ENCODE measurements at places on chromosomes 6 and 20.

GRCh38 chr6:165049362-165049761 lies 260.0 kb downstream of the C6orf118 start:
- H3K36me3 ChIP-seq, result no peaks in the 10 kb centered on the region
- H3K27ac ChIP-seq, result no peak overlapping the region
- no peak for DNase-seq
- H3K27me3 ChIP-seq, result peaks cover 4% of the 10 kb centered on the region
- H3K4me3 ChIP-seq, result no peak overlapping the region

DNA sequence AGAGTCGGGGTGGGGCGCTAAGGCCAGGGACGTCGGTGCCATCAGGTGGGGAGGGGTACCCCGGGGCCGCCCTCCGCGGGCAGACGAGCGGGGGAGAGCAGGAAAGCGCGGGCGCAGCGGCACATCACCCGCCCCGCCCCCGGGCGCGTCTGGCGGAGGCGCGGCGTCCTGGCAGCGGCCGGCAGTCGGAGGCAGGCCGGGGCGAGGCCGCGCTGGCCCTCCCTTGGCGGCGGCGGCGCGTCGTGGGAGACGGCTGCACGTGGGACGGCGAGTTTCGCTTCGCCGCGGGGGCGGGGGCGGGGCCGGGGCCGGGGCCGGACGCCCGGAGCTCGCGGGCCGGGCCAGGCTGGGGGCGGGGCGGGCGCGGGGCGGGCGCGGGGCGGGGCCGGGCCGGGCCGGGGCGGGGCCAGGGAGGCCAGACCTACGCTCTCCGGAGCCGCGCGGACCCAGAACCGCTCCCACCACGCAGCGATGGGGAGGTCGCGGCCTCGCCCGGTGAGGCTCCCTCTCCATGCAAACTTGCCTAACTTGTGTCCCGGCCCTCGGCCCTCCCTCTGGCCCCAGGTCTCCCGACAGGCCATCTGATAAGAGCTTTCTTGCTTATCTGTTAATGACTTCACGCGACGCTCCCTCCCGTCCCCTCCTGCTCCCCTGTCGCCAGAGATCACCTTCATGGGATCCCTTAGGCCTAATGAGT lies 12.5 kb downstream of the ITPR3 start:
- peak; percentile 71 for DNase-seq
- H3K36me3 ChIP-seq, result no peaks in the 10 kb centered on the region
- no peak overlapping the region for H3K27ac ChIP-seq
- H3K4me1 ChIP-seq, result peaks cover 14% of the 10 kb centered on the region

DNA sequence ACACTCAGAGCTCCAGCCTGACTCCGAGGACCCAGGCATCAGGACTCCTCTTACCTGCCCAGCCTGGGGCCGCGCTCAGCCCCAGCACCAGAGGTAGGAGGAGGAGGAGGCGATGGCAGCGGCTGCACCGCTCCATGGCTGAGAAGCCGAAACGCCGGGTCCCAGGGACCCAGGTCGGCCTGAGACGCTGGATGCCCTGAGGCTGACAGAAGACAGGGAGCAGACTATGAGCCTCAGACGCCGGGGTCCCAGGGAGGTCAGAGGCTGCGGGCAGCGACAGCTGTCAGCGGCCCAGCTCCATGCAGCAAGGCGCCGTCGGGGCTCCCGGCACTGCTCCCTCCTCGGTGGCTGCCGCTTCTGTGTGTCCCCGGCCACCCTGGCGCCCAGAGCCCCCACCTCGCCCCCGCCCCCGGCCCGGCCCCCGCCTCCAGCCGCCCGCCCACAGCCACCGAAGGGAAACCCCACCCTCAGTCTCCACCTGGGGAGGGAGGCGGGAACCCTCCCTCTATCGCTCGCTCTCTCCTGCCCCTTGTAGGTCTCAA lies at the start of gene COL11A2:
COL11A2 (minus strand) TSS at position 363 of the 542 bp plus-strand sequence; CDS start at position 136, 227 bp downstream.
- H3K4me1 ChIP-seq, result peaks cover 9% of the 10 kb centered on the region
- H3K4me3 ChIP-seq, result peak within 1 kb of the TSS; percentile 4
- no peaks in the 10 kb centered on the region for H3K36me3 ChIP-seq
- no peak for DNase-seq

GRCh38 chr6:19721766-19722377 lies 115.3 kb upstream of the ID4 start:
- H3K36me3 ChIP-seq, result no peaks in the 10 kb centered on the region
- H3K27me3 ChIP-seq, result no peaks in the 10 kb centered on the region
- no peak overlapping the region for H3K27ac ChIP-seq
- no peak overlapping the region for H3K4me3 ChIP-seq

- H3K36me3 ChIP-seq, result no peaks in the 10 kb centered on the region
- peaks cover 3% of the 10 kb centered on the region for H3K4me1 ChIP-seq
- no peaks in the 10 kb centered on the region for H3K27me3 ChIP-seq
- H3K27ac ChIP-seq, result no peak overlapping the region
- no peak overlapping the region for H3K4me3 ChIP-seq
Observed at GRCh38 chr6:159104931-159105330, 60.1 kb upstream of the TAGAP start.

DNA sequence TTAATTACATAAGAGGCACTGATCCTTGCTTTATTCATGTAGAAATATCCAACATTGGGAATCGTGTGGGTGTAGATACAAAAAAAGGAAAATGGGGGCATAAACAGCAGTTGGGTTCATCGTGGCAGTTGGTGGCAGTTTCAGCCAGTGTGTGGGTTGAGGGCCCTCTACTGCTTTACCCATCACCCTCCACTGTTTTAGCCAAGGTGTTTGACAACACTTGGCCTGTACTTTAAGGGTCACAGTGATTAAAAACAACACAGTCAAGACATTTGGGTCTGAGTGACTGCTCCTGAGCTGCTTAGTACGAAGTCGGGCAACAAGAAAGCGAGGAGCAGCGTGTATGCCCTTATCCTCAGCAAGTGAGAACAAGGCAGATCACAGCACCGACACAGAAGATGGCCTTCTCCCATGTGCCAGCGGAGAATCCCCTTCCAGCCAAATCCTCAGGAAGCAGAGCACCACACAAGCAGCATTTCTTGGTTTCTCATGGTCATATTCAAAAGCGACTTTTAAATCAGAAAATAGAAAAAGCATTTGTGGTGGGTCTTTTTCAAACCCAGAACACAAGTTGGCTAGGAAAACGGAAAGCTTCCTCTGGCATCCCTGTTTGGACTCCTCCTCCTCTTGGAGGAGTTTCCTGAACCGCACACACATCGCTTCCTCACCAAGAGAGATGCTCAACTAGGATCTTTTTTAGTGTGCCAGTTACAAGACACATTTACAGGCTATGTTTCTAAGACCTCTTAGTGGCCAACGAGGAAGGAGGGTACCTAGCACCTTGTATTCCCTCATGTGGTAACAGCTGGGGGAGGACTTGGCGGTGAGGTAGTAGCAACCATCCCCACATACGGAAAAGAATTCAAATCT lies 23.5 kb downstream of the EIF2S2 start:
- no peak for DNase-seq
- no peak overlapping the region for H3K27ac ChIP-seq
- peaks cover 80% of the 10 kb centered on the region for H3K36me3 ChIP-seq
- no peaks in the 10 kb centered on the region for H3K27me3 ChIP-seq
- no peak overlapping the region for H3K4me3 ChIP-seq

DNA sequence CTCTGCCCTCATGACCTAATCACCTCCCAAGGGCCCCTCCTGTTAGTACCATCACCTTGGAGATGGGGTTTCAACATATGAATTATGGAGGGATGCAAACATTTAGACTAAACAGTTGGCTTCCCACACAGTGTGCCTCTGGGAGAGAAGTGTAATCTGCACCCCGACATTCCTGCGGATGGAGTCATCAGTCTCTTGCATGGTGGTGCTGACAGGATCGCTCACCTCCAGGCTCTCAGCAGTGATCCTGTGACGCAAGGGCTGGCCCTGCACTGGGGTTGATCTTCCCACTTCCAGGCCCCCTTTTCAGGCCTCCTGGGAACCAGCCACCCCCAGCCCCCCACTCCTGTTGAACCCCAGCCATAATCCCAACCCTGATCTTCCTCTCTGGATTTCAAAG lies 16.0 kb upstream of the PI16 start:
- no peaks in the 10 kb centered on the region for H3K27me3 ChIP-seq
- no peak for DNase-seq
- H3K4me3 ChIP-seq, result no peak overlapping the region
- no peak overlapping the region for H3K27ac ChIP-seq
- no peaks in the 10 kb centered on the region for H3K4me1 ChIP-seq

GRCh38 chr6:110307368-110307767 lies 50.8 kb downstream of the METTL24 start:
- no peaks in the 10 kb centered on the region for H3K27me3 ChIP-seq
- DNase-seq, result no peak
- H3K36me3 ChIP-seq, result no peaks in the 10 kb centered on the region
- H3K27ac ChIP-seq, result no peak overlapping the region
- no peaks in the 10 kb centered on the region for H3K4me1 ChIP-seq
